Neural crest cell (in vitro differentiated cells): ENCODE measurements at places on chromosomes 16 and 17. TPM values are rescaled to one million over a fixed set of nuclear protein-coding genes. Genes with fewer than 3 reads are reported as not detected.

Gene TPSG1
- not detected in 2 replicates for total RNA-seq

- H3K27ac ChIP-seq = no peak overlapping the region
- no peak overlapping the region for H3K4me3 ChIP-seq
- H3K4me1 ChIP-seq = peaks cover 8% of the 10 kb centered on the region
- no peak for DNase-seq
- H3K27me3 ChIP-seq = no peaks in the 10 kb centered on the region
Measured at GRCh38 chr17:54863176-54863575, 37.5 kb upstream of the TOM1L1 start.

Gene ENPP7
- total RNA-seq = not detected in 2 replicates

DNA sequence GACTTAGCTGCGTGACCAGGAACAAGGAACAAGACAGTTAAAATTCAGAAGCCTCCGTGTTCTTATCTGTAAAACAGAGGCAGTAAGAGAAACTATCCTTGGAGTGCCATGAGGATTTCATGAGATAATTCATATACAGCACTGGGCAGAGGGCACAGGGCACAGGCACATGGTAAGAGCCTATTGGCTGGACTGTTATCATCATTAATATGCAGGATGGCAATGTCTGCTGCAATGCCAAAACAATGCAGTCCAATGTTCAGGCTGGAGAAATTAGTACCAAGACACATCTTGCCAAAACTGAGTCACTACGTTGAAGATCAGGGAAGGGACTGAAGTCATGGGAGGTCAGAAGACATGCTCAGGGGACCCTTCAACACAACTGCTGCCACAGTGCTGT, 13.6 kb downstream of the CDRT4 start:
- peaks cover 29% of the 10 kb centered on the region for H3K4me1 ChIP-seq
- no peak overlapping the region for H3K4me3 ChIP-seq
- peaks cover 10% of the 10 kb centered on the region for H3K36me3 ChIP-seq
- no peak for DNase-seq

Gene NPIPA5
- total RNA-seq = 6.0 and 6.1 TPM in 2 replicates

Gene MMP28
- total RNA-seq = 0.68 and 0.71 TPM in 2 replicates

DNA sequence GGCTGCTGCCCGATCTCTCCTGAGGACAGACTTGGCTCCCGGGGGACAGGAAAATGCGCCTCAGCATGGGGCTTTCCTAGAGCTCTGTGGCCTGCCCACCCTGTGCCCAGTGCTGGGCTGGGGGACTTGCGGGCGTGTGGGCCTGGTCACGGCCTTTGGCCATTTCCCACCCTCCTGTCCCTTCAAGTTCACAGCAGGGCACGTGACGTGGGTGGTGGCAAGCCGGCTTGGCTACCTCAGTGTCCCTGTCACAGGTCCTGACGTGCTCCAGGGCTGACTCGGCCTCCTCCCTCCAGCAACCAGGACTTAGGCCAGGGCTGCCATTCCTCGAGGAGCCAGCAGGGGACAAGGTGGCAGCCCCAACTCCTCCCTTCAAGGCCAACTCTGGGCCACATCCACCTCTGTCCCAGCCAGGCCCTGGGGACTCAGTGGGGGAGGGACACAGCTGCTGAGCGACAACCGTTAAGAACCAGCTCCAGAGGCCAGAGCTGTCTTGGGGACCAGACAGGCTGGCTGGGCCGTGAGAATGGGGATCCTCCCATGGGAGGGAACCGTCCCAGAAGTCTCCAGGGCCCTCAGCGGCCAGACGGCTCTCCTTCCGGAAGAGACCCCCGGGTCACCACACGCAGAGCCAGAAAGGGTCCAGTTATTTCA, 981 bp upstream of the UNC13D start:
- H3K4me1 ChIP-seq = peaks cover 9% of the 10 kb centered on the region
- peak; percentile 66 for DNase-seq
- peaks cover 3% of the 10 kb centered on the region for H3K36me3 ChIP-seq
- H3K27ac ChIP-seq = no peak overlapping the region
- no peaks in the 10 kb centered on the region for H3K27me3 ChIP-seq

Gene EPX
- total RNA-seq = not detected in 2 replicates
